Putamen (tissue), 1 donor: ENCODE measurements at places on chromosomes 6 and 20.

DNA sequence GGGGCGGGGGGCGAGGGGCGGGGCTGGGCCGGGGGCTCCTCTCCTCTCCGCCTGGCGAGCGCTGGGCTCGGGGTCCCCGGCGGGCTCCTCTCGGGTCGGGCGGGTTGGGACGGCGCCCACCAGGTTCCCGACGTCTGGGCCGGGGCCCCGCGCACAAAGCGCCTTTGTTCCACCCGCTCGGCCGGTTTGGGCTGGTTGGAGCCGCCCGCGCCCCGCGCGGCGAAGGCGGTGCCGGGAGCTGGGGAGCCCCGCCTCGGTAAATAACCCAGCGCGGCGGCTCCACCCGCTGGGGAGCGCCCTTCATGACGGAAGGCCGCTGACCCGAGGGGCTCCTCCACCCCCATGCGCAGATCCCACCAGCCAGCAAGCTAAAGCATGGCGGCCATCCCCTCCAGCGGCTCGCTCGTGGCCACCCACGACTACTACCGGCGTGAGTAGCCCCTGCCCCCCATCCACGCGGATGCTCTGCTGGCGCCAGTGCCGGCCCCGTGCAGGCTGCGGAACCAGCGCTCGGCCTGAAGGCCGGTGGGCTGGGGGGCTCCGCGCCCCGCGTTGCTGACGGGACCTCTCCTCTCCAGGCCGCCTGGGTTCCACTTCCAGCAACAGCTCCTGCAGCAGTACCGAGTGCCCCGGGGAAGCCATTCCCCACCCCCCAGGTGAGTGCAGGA, 503 bp downstream of the PPDPF start:
- DNase-seq: peak; percentile 75

- DNase-seq: no peak
Observed at GRCh38 chr20:57654363-57654997, 34.3 kb upstream of the ZBP1 start.

DNA sequence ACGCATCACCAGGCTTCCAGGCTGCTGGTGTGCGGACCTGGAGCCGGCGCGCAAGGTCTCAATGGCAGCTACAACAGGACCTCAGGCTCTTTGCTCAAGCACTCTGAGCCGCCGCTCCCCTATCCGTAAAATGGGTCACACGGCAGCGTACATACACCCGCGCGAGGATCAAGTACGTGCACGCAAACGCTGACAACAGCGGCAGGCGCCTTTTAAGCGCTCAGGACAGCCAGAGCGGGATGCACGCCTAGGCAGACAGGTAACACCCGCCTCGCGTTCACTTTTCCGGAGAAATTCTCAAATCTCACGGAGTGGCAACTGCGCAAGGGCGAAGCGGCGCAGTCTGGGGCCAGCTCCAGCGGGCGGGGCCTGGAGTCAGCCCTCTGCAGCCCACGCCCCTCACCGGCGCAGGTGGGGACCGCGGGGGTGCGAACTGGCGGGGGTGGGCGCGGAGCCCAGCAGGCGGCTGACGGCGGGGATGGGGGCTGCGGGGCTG, 535 bp downstream of the EXOC2 start:
- DNase-seq: peak; percentile 56

DNA sequence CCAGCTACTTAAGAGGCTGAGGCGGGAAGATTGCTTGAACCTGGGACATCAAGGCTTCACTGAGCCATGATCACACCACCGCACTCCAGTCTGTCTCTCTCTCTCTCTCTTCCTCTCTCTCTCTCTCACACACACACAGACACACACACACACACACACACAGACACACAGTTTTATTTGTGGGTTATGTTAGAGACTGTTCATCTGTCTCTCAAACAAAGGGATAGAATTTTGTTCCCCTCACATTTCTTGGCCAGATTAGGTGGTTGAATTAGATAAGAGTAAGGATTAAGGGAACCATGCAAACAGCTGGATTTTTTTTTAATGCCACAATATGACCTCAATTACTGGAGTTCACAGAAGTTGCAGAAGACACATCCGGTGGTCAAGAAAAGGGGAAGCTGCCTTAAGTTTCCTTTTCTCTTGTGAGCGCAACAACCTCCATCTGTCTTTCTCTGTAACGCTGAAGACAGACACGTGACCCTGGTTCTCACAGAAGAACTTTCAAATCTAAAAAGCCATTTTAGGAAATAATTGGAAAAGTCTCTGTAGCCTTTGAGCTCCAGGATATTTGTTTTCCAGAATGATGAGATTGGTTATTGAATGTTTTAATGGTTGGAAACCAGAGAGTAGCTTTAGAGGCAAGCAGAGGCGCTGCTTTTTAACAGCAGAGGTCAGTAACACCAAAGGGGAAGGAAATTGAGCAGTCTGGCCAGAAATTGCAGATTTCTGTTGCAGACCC, 32.9 kb upstream of the LGSN start:
- peak; percentile 16 for DNase-seq

- DNase-seq: no peak
Observed at GRCh38 chr6:90261801-90262200, 34.8 kb downstream of the BACH2 start.

- no peak for DNase-seq
Observed at GRCh38 chr20:35975576-35976373, 7.4 kb downstream of the CNBD2 start.

DNA sequence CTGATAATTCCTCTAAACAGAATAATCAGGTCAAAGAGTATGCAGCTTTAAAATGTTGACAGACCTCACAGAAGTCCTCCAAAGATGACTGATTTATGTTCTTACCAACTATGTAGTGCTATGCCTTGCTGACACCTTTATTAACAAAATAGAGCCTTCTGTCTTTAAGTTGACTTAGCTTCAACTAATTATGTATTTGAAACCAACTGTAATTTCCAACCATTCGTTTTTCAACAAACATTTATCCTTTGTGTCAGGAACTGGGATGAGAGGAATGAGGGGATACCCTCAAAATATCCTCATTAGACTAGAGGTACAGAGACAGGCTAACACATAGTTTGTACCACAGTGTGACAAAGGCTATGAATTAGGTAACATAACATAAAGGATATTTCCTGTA, 186.2 kb upstream of the ZNF217 start:
- no peak for DNase-seq
